NAMALWA (cell line): ENCODE measurements at places on chromosomes 16 and 17.
A peak's percentile ranks its signal among the peaks of the same experiment; 100 is the strongest.

- no peak for DNase-seq
These were observed 4.1 kb downstream of the ERAL1 start for GRCh38 chr17:28858801-28859355.

DNA sequence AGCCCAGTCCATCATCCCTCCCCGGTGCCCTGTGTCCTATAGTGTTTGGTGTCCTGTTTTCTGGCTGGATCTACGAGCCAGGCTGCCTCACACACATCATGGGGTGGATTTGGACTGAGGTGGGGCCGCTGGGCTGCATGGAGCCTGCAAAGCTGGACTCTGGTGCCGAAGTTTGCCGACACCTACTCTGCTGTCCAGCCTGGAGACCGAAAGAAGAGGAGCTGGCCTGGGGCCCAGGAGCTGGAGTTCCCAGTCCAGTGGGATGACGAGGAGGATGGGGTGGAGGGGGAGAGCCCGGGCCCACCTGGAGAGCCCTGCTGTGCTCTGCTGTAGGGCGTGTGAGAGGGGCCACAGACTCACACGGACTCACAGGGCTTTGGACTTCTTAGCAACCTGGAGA is 40.3 kb upstream of the ENPP7 start:
- DNase-seq = no peak

DNA sequence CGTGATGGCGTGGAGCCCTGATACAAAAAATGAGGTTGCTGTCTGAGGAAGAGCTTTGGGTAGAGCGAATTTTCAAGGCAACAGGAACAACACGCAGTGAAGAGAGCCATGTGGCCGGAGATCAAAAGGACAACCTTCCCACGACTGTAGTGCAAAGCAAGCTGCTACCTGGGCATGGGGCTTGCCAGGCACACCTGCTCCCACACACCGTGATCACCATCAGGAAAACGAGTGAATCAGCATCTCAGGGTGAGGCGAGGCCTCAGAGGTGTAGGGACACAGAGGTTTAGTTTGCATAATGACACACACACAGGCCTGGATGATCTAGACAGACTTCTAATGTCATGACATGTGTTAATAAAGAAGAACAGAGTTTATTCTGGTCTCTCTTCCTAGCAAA is 65.7 kb downstream of the PARN start:
- DNase-seq = no peak

DNA sequence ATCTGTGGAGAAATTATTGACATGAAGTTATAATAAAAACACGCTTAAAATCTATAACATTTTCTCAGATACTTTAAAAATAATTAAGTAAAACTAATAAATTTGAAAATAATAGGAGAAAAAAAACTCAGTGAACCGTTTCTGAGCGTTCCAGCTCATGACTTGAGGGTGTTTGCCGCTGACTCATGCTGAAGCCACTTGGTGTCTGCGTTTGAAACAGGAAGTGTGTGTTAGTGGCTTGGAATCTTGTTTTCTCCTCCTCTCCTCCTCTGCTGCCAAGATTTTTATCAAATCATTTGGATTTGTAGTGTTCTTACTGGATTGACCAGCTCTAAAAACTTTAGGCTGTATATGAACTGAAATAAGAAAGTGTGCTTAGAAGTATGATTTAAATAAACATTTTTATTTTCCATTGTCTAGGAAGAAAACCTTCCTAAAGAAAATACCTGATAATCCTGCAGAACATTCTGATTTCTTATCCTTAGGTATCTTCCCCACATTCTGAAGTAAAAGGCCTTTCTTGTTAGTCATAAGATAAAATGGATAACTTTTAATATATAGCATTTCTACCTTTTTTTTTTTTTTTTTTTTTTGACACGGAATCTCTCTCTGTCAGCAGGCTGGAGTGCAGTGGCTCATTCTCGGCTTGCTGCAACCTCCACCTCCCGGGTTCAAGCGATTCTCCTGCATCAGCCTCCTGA is 30.8 kb downstream of the USP10 start:
- DNase-seq = peak; percentile 81

- DNase-seq = peak; percentile 27
These were observed 20.8 kb upstream of the ZNF423 start for GRCh38 chr16:49876716-49877129.
